ENCODE measurements at places on chromosomes 16 and 17.

GRCh38 chr16:9050102-9050830 is 41.2 kb upstream of the HAPSTR1 start:
- peak; percentile 47 for DNase-seq

DNA sequence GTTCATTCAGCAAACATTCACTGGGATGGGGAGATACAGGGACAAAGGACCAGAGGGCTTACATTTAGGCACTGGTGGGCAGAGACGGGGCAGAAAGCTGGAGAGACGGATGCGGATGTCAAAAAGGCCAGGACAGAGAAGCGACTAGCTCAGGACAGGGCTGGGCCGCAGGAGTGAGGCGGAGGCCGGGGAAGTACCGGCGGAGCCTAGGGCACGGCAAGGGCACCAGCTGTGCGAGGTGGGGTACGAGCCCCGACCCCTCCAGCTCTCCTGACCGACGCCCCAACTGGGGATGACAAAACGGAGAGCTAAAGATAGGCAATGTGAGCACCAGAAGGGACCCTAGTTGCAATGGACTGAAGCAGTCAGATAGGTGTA is 3.9 kb upstream of the SGCA start:
- no peak for DNase-seq

DNA sequence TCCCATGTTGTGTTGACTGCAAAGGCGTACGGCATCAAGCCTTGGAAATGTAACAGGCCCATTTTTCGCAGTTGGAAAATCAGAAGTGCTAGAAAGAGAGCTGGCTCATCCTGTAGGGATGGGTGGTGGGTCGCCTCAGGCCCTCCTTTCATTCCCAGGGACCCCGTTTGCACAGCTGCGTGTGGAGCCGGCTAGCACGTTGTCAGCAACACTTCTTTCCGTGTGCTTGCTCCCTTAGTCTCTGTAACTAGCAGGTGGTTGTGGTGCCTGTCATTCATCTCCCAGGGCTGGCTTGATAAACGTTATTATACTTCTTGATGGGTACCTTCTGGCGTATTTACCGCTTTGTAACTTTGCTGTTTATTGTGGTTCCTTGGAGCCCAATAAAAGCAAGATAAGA is 239.0 kb upstream of the CACNG5 start:
- no peak for DNase-seq

DNA sequence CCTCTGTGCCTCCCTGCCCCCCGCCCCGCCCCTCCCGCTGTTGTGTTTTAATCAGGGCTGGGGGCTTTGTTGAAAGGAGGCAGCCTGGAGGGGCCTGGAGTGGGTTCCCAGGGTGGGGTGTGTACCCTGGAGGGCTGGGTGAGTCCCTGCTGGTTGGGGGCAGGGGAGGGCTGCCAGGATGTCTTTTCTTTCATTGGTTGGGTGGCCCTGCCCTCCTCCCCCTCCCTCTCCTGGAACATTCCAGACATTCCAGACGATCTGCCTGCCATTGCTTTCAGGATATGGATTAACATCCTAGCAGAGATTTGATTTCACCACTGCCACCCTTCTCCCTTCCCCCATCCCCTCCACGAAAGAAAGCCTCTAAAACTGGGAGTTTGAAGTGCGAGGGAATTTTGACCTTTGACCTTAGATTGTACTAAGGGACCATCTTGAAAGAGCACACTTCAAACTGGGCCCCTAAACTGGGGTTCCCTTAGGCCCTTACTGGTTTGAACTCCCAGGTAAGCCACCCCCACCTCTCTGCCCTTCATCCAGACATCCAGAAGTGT is 25.3 kb downstream of the IGF2BP1 start:
- no peak for DNase-seq

DNA sequence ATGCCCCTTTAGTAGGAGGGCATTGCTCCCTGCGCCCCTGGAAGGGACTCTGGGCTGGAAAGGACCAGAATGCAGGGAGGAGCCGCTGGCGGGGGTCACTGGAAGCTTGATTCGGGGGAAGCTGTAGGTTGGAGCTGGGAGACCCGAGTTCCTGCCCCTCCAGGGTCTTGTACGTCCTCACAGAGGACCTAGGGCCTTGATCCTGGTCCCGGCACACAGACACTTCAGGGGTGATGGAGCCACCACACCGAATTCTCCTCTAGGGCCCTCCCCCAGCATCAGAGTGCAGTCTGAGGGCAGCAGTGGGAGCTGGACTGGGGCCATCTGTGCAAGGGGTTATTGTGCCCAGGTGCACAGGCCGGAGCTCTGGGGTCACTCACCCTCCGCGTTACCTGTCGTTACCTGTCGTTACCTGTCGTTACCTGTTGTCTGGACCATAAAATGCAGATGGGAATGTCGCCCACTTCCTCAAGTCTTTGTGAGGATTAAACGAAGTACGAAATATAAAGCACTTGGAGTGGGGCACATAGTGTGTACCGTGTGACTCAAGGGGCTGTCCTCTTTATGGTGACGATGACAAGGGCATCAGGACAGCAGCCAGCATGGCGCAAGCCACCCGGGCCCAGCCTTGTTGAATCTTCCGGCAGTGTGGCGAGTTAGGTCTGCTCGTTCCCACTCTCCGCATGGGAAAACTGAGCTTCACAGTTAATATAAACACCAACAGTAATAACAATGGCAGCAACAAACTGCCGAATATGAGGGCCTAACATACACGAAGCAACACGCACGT is 48.6 kb downstream of the CMIP start:
- no peak for DNase-seq

DNA sequence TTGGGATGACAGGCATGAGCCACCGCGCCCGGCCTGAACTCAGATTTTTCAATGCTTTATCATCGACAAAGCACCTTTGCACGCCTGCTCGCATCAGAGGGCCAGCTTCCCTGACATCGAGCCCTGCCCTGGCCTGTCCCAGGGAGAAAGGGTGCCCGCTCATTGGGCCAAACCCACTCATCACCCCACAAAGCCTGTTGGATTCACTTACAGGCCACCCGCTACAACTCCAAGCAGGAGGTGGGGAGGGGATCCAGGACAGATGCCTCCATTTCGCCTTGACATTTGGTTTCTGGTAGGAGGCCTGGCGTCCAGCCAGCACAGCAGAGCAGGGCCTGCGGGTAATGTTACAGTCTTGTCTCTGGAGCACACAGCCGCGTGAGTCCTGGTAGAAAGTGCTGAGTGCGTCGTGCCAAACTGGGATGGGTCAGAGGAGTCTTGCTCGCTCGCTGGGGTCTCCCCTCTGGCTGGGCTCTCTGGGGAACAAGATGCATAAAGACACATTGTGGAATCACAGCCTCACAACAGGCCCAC is 19.8 kb downstream of the SMTNL2 start:
- DNase-seq, result peak; percentile 57

GRCh38 chr16:66334853-66335574 is 31.5 kb upstream of the CDH5 start:
- DNase-seq, result no peak

- DNase-seq, result no peak
These were observed 153.6 kb downstream of the KATNIP start for GRCh38 chr16:27703545-27703944.

- no peak for DNase-seq
These were observed 148.7 kb downstream of the KCNJ2 start for GRCh38 chr17:70318051-70318450.

- DNase-seq, result no peak
These were observed 14.4 kb downstream of the SYT17 start for GRCh38 chr16:19182481-19182880.

- no peak for DNase-seq
These were observed 68.1 kb upstream of the SEC14L1 start for GRCh38 chr17:77072670-77073069.

DNA sequence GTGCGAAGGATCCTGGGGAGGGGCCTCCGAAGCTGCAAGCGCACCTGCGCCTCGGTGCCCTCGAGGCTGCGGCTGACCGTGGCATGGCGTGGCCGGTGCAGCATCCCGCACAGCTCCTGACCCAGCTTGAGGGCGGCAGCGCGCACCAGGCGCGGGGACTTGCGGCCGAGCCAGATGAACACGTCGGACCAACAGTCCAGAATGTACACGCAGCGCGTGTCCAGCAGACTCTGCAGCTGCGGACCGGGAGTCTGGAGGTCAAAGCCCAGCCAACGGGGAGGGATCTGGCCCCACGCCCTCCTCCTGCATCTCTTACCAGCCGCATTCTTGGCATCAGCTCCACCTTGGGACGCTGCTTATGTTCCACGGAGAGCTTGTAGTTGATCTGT is 10.9 kb downstream of the FLII start:
- DNase-seq, result no peak

DNA sequence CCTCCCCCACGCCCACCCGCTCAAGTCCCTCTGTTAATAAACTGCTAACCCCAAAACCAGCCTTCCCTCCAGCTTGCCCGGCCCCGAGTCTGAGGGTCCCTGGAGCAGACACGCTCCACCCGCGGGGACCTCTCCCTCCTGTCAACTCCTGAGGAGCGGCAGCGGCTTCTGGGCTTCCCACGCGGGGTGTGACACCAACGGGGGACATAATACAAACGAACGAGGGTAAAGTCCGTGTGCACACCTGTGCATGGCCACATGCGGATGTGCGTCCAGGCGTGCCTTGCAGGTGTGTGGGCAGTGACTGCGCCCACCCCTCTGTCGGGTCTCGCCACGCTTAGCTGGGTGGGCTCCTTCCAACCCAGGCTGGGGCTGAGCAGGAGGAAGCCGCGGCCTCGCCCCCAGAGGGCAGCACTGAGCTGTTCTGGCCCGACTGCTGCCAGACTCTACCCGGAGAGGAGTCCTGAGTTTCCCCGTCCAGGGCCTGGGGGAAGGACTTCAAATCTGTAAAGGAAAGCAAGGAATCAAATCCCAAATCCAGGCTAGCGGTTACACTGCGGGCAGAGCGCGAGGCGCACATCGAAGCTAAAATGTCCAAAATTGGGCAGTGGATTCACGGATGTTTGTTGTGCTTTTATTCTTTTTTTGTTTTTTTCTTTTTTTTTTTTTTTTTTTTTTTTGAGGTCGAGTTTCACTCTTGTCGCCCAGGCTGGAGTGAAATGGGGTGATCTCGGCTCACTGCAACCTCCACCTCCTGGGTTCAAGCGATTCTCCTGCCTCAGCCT is 24.2 kb upstream of the KRT17 start:
- peak; percentile 86 for DNase-seq

DNA sequence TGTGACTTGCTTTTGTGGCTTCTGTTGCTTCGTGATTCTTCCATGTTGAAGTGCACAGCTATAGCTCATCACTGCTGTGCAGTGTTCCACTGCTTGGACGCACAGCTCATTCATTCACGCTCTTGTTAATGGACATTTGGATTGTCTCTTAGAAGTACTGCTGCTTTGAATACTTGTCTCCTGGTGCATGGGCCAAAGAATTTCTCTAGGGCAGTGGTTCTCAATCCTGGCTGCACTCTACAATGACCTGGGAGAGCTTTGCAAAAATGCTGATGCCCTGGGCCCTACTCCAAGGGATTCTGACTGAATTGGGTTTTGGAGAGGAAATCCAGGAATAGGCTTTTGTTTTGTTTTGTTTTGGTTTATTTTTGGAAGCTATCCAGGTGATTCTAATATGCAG is 20.0 kb downstream of the CCL17 start:
- DNase-seq, result no peak

GRCh38 chr16:54240271-54241129 is 46.1 kb downstream of the IRX3 start:
- DNase-seq, result peak; percentile 52

DNA sequence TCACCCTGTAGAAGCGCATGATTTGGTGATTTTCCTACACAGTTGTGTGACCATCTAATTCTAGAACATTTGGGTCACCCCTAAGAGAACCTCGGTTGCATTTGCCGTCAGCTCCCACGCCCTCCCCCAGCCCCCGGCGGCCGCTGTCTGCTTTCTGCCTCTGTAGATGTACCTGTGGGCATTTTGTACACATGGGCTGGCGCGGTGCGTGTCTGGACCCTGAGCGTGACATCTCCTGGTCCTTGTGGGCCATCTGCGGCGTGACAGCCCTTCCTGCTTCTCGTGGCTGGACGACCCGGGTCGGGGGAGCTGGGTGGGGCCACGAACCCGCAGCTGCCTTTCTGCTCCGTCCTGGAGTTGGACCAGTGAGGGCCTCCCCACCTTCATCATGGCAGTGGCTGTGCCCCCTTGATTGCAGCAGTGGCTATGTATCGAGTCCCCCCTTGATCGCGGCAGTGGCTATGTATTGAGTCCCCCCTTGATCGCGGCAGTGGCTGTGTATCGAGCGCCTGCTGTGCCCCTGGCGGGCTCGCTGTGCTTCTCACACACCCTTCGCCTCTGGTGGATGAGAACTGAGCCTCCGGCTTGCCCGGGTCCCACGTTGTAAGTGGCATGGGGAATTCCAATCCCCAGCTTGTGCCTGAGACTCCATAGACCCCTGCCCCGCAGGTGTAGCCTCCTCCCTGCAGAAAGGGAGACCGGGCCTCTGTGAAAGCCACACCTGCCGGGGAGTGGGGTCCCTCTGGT is 24.1 kb downstream of the GSE1 start:
- no peak for DNase-seq

- no peak for DNase-seq
These were observed 109.4 kb downstream of the CDK5R1 start for GRCh38 chr17:32596206-32596605.

- no peak for DNase-seq
These were observed 217.4 kb downstream of the CDH8 start for GRCh38 chr16:61818850-61819249.

GRCh38 chr17:81833921-81834830 is 674 bp downstream of the PPP1R27 start:
- no peak for DNase-seq

- peak; percentile 61 for DNase-seq
These were observed 820.7 kb downstream of the KCNJ18 start for GRCh38 chr17:22512997-22513538.

DNA sequence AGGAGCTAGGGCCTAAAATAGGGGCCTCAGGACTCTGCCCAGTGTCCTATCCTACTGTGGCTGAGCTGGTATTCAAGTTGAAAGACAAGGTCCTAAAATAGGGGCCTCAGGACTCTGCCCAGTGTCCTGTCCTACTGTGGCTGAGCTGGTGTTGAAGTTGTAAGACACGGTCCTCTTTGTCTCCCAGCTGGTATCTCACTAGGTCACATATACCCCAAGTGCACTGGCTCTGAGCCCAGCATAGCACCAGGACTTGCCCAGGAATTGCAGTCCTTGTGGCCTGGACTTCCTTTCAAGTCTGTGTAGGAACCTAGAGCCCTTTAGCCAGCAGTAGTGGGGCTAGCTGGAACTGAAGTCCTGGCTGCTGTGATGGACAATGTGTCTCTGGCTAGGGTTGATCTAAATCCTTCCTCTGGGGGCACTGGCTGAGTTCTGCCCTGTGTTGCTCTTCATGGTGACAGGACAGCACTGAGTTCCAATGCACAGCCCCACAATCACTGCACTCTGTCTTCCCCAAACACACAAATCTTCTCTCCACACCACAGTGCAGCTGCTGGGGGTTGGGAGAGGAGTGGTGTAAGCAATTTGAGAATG is 260.5 kb downstream of the HAPSTR1 start:
- DNase-seq, result no peak

- no peak for DNase-seq
These were observed 99.9 kb downstream of the SPECC1 start for GRCh38 chr17:20109076-20109475.

- DNase-seq, result no peak
These were observed at the start of gene STX1B for GRCh38 chr16:31010585-31011325. STX1B (minus strand) TSS chr16:31010638; CDS start chr16:31010396, 242 bp downstream.

Measured in SK-MEL-5 (cell line).